ENCODE measurements at places on chromosomes 3 and 15.

GRCh38 chr3:188489639-188490405 is 335.9 kb downstream of the LPP start:
- no peak for DNase-seq

- DNase-seq = no peak
Measured at GRCh38 chr3:94405258-94406035, 342.6 kb downstream of the NSUN3 start.

GRCh38 chr15:59176653-59177316 is 29.9 kb upstream of the LDHAL6B start:
- no peak for DNase-seq

- DNase-seq = no peak
Measured at GRCh38 chr15:95085056-95085455, 853.7 kb downstream of the MCTP2 start.

DNA sequence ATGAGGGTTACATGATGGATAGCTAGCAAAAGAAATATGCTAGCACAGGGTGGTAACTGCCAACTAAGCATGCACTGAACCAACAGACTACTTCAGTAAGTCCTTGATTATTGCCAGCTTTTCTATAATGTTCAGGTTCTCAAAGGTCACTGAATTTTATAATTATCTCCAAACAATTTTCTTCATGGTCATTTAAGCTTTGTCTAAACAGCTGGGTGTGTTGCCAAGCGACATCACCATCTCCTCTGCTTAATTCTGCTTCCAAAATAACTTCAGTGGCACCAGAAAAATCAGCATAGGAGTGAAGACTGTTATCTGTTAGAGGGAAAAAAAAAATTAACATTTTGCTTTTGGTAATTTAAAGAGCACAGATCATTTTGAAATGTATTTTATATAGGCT is 54.6 kb upstream of the TOP2B start:
- DNase-seq = no peak

GRCh38 chr15:40858706-40859105 is 14.9 kb downstream of the SPINT1 start:
- DNase-seq = no peak

DNA sequence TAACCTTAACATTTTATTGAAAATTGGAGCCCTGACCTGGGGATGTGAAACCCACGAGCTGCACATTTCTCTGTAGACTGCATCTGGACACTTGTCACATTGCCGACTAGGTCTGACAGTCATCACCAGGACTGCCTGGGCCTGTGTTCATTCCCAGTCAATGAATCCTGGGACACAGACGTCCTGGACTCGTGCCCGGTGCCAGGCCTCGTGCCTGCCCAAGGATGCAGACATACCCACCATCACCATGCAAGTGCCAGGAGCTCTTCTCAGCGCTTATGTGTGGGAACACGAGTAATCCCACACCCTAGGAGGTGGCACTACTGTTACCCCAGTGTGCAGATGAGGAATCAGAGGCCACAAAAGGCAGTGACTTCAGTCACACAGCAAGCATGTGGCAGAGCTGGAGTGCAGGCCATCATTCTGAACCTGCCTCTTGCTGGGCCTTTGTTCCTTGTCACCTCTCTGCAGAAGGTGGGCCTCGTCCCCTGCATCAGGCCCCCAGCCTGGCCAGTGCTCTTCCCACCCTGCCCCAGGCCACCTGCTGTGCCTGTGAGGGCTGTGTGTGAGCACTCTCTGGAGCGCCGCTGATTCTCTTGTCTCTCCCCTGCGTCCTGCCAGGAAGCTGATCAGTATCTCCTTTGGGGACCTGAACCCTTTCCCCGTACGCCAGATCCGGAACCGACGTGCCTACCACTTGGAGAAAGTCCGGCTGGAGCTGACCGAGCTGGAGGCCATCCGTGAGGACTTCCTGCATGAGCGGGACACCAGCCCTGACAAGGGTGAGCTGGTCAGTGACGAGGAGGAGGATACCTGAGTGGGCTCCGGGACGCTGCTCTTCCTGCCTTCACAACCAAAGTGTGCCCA is 58.5 kb downstream of the ADAMTS7 start:
- no peak for DNase-seq

GRCh38 chr3:52509753-52510328 is 14.7 kb downstream of the STAB1 start:
- no peak for DNase-seq

GRCh38 chr3:134952371-134952770 is 157.3 kb downstream of the EPHB1 start:
- DNase-seq = no peak

DNA sequence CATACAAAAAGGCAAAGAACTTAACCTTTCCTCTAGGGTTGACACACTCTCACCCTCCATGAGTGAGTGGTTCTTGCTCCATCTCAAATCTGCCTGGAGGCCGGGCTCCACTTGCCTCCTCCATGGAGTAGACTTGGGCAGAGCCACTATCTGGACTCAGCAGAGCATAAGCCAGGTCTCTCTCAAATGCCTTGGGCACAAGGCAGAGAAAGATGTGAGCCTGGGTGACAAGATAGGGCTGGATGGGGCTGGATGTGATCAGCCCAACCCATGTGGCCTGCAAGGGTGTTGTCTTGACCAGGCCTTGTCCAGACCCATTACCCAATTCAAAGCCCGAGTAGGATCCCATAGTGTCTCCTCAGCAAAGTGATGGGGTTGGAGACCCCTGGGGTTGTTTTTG is 4.2 kb upstream of the RPL29 start:
- DNase-seq = peak; percentile 81

DNA sequence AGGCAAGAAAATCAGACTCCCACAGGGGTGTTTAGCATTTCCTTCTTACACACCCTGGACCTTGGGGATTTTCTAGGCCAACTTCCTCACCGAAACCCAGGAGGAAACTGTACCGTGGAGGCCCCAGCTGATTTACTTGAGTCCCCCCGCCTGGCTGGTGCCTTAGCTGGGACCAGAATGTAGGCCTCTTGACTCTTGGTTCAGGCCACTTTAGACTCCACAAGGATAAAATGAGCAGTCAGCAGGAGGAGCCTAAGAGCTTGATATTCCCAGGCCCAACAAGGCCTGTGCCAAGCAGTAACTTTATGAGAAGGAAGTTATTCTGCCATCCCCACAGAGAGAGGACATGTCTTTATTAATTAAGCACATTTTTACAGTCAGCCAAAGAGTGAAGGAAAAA is 4.6 kb upstream of the APBA2 start:
- DNase-seq = no peak

- no peak for DNase-seq
Measured at GRCh38 chr3:123800362-123800682, 83.8 kb downstream of the MYLK start.

- no peak for DNase-seq
Measured at GRCh38 chr3:121126033-121126706, 218.2 kb downstream of the STXBP5L start.

GRCh38 chr3:53597136-53597915 is 102.9 kb downstream of the CACNA1D start:
- no peak for DNase-seq

GRCh38 chr3:27345959-27346865 is 23.0 kb downstream of the NEK10 start:
- no peak for DNase-seq

- DNase-seq = no peak
Measured at GRCh38 chr3:129560269-129560787, 17.4 kb downstream of the H1-8 start.

DNA sequence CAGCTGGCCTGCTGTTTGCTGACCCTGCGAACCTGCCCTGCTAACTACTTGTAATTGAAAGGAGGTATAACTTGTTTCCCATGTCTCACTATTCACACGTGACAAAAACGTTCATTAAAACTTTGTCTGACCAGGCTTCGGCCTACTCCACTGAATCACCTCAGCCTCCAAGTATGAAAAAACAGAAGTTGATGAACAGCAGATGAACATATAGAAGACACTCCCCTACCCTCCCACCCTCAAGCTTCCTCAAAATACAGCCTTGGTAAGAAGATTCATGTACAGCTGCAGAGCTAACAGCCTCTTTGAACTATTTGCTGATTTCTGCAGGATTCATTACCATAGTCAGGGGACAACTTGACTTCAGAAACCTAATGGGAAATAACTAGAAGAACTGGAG is 10.7 kb downstream of the RBM15B start:
- DNase-seq = no peak

DNA sequence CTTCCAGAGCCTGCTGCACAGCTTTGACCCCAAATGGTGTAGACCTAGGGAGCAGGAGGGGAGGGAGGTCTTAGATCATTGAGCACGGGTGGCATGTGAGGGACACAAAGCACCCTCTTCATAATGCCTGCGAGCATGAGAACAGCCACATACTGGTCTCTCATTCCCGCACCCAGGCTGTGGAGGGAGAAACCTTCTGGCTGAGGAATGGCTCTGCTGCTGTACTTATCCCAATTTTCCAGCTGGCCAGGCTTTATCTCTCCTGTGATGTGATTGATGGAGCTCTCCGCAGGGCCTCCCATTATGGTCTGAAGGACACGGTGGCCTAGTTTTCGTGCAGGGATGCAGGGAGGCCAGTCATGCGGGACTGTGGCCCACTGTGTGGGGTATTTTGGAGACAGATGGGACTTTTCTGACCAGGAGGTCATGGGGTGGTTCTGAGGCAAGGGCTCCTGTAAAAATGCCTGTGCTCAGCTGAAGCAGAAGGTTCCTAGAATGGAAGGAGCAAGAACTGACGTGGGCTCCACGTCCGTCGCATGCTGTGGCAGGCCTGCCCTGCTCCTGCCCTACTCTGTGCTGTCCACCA is 251.5 kb downstream of the PLCL2 start:
- no peak for DNase-seq

DNA sequence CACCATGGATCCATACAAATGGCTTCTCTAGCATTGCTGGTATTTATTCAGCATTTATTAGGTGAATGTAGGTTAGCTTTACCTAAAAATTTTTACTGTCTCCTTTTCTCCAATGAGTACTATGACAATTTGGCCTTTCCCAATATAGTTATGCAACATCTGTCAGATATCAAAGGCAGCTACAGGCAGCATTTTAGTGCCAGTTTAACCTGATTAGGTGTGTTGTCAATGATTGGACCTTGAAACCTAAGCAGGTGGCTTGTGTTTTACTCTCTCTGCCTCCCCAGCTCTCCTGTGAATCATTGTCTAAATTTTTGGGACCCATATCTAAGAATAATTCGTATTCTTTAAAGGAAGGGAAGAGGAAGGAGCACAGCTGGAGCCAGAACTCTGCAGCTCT is 228.9 kb downstream of the KBTBD8 start:
- no peak for DNase-seq

GRCh38 chr3:5874931-5875341 is 687.4 kb downstream of the EDEM1 start:
- DNase-seq = no peak

GRCh38 chr3:80898211-80898610 is 863.2 kb downstream of the GBE1 start:
- DNase-seq = no peak

GRCh38 chr15:83282776-83283137 is 1.7 kb downstream of the BNC1 start:
- DNase-seq = no peak
